Progenitor cell of endocrine pancreas (in vitro differentiated cells): ENCODE measurements at places on chromosomes 1 and 21.

DNA sequence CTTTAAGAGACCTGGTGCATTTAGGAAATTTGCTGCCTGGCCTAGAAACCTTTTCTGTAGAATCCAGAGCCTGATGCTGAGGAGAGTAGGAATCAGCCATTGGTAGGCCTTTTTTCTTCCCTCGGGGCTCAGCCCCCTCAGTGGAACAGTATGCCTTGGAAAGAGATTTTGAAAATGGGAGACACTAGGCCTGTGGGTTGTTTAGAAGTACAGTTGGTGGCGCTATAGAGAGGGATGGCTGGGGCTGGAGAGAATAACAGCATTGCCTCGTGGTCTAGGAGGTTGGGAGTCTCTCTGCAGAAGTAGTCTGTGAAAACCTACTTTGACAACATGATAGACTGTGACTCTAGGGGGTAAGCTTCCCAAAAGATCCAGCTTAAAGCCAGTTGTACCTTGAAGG is 8.2 kb downstream of the KIF2C start:
- DNase-seq, result no peak

DNA sequence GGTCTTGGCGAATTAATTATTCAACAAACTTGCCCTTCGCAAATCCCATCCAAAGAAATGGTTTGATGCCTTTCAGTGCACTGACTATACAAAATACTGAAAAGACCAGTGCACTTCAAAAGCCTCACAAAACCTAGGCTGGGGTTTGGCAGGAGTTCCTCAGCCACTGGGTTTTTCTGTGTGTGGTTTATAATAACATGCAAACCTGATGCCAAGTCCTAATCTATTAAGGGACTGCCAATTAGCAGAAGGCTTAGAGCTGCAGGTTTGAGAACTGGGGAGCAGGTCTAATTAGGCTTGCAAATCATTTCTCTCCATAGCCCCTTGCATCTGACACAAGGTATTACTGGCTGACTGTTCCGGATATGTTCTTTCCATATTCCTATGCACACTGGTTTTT is 27.7 kb downstream of the PLPP3 start:
- DNase-seq, result no peak

DNA sequence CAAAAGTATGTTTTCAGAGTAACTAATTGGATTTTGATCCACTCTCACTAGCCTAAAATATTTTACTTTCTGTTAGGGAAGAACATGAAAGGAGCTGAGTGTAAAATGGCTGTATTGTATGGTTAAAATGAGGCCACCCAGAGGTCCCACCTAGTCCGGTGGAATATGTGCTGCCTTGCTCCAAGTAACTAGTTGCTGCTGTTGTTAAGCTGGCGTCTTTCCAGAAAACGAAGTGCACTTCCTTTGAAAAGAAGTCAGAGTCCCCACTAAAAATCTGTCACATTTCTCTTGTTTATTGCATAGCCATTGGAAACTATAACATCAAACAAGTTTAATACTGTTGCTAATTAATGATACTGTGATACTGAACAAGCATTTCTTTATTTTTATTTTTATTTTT is 3.2 kb downstream of the SLC25A33 start:
- no peak for DNase-seq

- DNase-seq, result no peak
Observed at GRCh38 chr1:203286161-203286984, 18.9 kb upstream of the BTG2 start.

GRCh38 chr1:11550664-11551283 is 71.8 kb downstream of the DISP3 start:
- peak; percentile 84 for DNase-seq

GRCh38 chr1:2240270-2241156 is 12.4 kb downstream of the SKI start:
- no peak for DNase-seq

GRCh38 chr21:46455575-46456385 is 2.9 kb upstream of the DIP2A start:
- DNase-seq, result no peak

GRCh38 chr1:239608469-239608868 is 222.1 kb downstream of the CHRM3 start:
- DNase-seq, result no peak

GRCh38 chr1:114208714-114209113 is 55.0 kb upstream of the SYT6 start:
- DNase-seq, result no peak

GRCh38 chr1:205926213-205926612 is 17.0 kb downstream of the SLC26A9 start:
- no peak for DNase-seq

- DNase-seq, result no peak
Observed at GRCh38 chr1:153227810-153228209, 10.4 kb downstream of the PRR9 start.

DNA sequence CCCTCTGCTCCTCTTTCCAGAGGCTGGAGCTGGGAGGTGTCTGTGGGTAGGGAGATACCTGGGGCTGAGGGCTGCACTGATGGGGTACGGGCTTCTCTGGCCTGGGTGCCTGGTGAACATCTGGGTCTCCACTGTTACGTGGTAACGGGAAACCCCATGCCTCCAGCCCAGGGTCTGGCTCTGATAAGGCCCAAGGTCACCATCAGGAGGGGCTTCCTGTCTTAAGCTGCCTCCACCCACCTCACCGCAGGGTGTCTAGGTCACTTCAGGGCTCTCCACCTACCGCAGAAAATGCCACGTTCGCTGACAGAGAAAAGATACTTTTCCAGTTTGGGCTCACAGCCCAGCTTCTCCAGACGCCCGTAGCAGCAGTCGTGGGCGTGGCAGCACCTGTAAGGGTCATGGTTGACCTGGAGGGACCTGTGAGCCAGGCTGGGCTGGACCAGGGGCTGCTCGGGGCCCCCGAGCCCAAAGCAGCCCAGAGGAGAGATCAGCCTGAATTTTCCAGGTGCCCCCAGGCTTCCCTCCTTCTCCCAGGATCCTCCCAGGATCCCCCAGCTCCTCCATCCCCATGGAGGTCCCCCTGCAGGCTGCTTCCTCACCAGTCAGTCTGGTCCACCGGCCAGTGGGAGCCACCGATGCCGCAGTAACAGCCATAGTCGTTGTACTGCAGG is 1.3 kb downstream of the PLA2G2E start:
- DNase-seq, result no peak

- DNase-seq, result no peak
Observed at GRCh38 chr1:8409106-8409505, 91.2 kb downstream of the SLC45A1 start.

- no peak for DNase-seq
Observed at GRCh38 chr1:212498283-212499040, 65.7 kb downstream of the NENF start.

DNA sequence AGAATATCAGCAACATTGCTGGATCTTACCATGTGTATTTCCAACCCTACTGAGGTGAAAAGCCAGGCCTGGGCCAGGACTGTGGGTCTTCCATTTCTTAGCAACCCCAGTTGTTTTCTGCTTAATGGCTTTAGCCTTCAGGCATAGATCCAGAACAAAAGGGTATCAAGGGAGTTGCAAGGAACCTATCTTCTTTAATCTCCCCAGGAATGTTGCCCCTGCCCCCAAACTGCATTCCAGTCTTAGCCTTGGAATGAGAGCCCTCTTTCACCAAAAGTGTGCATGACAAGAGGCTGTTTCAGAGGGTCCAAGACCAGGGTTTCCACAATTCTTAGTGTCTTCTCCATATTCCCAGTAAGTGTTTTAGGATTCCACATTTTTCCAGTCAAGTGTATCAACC is 87.9 kb upstream of the SOX13 start:
- DNase-seq, result no peak

- no peak for DNase-seq
Observed at GRCh38 chr21:33916200-33916567, 580 bp upstream of the ATP5PO start.

DNA sequence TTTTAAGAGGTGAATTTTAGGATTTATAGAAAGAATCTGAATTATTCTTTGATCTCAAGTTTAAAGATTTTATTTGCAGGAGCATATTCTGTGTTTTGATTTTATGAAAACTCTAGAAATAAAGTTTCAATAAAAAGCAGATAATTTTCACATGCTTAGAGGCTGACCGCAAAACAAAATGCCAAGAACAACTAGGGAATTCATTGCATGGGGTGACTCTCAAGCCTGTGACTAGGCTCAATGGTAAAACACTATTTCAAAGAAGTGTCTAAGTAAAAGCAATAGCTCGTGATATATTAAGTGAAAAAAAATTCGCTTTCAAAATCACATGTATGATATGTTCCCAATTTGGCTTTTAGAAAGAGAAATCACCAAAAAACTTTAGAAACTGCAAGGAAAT is 49.6 kb downstream of the RPL5 start:
- DNase-seq, result no peak

DNA sequence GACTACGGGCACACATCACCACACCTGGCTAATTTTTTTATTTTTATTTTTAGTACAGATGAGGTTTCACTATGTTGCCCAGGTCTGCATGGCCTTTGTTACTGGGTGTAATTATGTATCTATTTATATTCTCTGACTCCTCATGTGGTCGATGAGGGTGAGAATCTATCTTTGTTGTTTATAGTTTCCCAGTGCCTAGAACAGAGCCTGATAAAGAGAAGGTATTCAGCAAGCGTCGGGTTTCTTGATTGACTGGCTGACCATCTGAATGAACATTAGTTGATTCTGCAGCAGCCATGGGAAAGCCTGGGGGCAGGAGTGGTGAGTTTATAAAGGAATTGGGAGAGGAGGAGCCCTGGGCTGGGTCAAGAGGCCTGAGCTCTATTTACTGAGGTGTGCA is 28.5 kb downstream of the SERINC2 start:
- no peak for DNase-seq

DNA sequence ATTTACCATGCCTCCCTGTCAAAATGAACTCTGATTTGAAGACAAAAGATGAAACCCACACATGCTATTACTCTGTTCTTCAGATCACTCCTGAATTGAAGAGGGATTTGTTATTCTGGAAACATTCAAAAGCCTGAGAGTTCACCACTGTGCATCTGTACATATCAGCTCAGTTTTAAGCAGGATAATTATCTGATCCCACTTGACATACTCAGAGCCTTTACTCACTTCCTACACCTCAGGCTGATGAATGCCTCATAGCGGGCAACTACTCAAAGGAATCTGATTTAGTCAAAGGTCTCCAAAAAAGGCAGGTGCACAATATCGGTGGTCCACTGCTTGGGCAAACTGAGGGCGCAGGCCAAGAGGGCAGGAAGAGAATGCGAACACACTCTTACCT is 47.5 kb upstream of the LPAR3 start:
- no peak for DNase-seq

- DNase-seq, result no peak
Observed at GRCh38 chr21:45632637-45633251, 10.8 kb upstream of the PCBP3 start.

DNA sequence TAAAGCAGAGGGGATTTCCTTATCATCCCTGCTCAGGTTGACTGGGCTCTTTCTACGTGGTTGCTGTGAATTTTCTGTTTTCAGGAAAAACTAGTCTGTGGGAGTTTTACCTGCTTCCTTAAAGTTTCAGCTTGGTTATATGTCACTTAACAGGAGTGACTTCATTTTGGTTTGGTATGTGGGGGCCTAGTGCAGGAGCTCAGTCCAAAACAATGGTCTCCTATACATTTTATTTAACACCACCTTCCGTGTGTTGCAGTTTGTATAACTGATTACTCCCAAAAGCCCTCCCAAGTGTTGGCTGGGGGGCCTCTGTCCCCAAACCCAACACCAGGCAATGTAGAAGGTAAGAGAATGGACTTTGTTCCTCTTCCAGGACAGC is 5.3 kb downstream of the IL23R start:
- DNase-seq, result no peak
